ENCODE measurements at places on chromosomes 1 and 21.

DNA sequence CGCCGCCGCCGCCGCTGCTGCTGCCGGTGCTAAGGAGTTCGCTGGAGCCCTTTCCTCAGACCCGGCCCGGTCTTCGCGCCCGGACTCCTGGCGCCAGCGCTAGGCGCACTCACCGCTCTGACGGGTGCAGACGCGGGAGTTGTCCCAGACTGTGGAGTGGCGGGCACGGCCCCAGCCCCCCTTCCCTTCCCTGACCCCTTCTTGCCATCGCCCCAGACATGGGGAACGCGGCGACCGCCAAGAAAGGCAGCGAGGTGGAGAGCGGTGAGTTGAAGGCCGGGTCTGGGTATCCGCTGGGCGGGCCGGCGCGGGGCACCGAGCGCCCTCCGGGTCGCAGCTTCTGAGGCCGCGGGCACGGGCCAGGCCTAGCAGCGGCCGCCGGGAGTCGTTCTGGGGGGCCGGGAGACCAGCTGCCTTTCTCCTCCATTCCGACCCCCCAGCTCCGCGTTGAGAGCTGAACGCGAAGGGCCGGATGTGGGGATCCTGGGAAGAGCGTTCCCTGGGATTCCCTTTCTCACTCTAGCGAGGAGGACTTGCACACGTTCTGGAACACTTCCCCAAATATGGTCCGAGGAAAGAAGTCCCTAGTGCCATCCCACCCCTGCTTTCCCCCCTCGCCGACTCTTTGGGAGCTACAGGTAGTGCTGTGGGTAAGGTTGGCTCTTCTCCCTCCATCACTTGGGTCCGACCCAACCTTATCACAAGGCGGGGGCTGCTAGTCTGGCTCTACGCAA is 65.8 kb upstream of the PRKACB start:
- DNase-seq, result peak; percentile 38

DNA sequence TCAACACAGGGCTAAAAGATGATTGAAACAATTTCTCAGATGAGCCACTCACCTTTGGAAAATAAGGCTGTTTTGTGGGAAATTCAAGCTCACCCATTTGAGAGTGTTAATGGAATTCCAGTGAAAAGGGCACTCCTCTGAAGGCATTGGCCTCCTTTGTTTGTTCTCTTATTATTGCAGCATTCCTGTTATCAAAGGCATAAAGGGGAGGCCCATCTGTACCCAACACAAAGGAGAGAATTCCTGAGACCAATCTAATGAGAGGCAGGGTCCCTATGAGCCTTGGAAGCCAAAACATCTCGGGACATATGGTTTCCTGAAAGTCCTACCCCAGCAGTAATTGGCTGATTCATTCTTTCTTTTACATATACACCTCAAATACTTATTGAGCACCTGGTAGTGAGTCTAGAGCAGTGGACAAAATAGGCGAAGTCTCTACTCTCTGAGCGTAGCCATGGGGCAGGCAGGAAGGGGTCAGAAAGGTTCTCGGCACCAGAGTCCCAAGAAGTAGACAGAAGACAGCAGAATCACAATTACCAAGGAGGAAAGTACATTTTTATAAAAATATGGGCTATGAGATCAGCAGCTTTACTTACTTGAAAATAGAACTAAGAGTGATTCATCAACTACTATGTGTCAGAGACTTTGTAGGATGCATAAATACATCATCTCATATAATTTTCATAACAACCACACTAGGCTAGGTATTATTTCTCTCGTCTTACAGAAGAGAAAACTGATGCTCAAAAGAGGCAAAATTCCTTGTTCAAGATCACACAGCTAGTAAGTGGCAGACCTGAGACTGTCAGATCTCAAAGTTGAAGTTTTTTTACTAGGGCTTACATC is 218.7 kb downstream of the DAB1 start:
- no peak for DNase-seq

DNA sequence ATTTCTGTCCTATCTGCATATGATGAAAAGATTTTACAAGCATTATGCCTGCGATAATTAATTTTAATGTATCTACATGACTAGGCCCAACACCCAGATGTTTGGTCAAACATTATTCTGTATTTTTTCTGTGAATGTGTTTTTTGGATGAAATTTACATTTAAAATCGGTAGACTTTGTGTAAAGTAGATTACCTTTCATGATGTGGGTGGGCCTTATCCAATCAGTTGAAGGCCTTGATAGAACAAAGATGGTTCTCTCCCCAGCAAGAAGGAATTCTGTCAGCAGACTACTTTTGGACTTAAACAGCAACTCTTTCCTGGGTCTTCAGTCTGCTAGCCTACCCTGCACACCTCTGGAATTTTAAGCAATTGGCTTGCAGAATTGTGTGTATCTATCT is 844.0 kb downstream of the BRINP3 start:
- no peak for DNase-seq

DNA sequence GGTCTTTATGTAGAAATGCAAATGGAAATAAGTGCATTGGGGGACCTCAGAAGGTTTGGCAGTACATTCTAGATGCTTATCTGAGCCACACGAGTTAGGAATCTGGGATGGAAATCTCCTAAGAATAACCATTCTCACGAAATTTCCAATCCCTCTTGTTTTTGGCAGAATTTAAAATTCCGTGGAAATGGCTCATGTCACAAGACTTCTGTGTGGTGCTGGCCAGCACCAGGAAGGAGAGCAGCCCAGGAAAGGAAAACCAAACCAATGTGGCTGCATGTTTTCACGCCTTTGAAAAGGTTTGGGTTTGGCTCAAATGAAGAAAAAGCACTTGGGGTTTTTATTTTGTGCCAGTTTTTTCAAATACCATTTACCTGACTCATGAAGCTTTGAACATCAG is 80.1 kb upstream of the KCNK2 start:
- no peak for DNase-seq

- DNase-seq, result no peak
These were observed 43.9 kb downstream of the SKI start for GRCh38 chr1:2271841-2272655.
